Skin of body (tissue), 3 donors: ENCODE measurements at places on chromosomes 3 and 15. TPM values are rescaled to one million over a fixed set of nuclear protein-coding genes. Genes with fewer than 3 reads are reported as not detected.

Gene WWTR1
- 83.2 TPM for total RNA-seq

- no peak for DNase-seq
These were observed 51.3 kb downstream of the ETV5 start for GRCh38 chr3:186057594-186057993.

- no peak for DNase-seq
These were observed 4.5 kb upstream of the RPP25 start for GRCh38 chr15:74960995-74961588.

- DNase-seq = no peak
These were observed 63.4 kb upstream of the FAM174B start for GRCh38 chr15:92719021-92719420.

DNA sequence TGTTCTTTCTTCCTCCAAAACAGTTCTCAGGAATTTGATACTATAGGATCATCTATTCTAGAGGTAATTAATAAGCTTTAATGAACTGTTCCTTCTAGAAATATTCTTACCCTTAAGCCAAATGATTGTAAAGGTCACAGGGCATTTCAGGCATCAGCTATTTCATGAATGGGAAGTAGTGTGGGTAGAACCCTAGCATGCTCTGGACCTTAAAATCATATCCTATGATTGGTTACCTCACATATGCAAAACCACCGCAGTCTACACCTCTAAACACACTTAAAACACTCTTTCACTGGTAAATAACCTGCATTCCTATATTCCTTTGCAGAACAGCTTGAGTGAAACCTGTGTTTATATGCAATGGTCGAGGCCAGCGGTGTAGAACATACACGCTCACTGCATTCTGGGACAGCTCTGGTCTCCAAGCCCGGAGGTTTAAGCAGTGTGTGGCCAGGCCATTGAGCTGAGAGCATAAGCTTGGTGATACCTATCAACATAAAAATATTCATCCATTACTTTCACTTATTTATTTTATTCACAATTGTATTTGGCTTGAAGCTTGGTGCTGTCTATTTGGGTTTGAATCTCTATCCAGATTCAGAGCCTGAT, 87.7 kb upstream of the RASGRP1 start:
- DNase-seq = no peak

DNA sequence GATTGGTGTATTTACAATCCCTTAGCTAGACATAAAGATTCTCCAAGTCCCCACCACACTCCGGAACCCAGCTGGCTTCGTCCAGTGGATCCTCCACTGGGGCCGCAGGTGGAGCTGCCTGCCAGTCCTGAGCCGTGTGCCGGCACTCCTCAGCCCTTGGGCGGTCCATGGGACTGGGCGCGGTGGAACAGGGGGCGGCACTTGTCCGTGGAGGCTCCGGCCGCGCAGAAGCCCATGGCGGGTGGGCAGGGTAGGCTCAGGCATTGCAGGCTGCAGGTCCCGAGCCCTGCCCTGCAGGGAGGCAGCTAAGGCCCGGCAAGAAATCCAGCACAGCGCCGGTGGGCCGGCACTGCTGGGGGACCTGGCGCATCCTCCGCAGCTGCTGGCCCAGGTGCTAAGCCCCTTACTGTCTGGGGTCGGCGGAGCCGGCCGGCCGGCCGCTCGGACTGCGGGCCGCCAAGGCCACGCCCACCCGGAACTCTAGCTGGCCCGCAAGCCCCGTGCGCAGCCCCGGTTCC, 3.5 kb upstream of the RNU5B-1 start:
- DNase-seq = no peak

DNA sequence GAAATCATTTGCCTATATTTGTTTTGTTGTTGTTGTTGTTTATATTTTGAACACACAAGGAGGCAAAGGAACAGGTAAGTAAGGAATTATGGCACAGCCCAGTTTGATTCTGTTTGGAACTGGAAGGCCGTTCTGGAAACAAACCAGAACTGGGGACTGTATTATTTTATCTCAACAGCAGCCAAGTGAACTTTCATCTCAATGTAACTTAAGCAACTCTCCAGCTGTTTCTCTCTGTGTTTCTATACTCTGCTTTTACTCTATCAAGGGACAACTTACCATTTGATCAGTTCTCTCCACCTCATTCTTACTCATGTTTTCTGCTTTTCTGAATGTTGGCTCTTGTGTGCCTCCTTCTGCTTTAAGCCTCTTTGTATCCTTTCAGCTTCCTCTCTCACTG, 16.0 kb upstream of the WDR49 start:
- no peak for DNase-seq

DNA sequence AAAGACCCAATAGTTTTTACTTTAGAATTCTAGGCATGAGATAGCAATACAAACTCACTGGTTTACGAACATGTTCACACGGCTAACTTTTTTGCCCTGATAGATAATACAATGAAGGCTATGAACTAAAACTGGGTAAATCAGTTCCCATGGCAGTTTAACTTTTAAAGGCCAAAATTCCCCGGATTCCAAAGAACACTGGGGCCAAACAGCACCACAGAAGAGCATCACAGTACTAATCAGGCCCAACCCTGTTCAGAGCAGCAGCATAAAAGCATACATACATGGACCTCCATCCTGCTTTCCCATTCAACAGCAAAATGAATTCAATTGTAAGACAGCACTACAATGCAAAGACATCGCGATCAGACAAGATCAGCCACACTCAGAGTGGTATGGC, 540.3 kb upstream of the CCDC54 start:
- no peak for DNase-seq

Gene ADAMTSL3
- 16.9 TPM for total RNA-seq

DNA sequence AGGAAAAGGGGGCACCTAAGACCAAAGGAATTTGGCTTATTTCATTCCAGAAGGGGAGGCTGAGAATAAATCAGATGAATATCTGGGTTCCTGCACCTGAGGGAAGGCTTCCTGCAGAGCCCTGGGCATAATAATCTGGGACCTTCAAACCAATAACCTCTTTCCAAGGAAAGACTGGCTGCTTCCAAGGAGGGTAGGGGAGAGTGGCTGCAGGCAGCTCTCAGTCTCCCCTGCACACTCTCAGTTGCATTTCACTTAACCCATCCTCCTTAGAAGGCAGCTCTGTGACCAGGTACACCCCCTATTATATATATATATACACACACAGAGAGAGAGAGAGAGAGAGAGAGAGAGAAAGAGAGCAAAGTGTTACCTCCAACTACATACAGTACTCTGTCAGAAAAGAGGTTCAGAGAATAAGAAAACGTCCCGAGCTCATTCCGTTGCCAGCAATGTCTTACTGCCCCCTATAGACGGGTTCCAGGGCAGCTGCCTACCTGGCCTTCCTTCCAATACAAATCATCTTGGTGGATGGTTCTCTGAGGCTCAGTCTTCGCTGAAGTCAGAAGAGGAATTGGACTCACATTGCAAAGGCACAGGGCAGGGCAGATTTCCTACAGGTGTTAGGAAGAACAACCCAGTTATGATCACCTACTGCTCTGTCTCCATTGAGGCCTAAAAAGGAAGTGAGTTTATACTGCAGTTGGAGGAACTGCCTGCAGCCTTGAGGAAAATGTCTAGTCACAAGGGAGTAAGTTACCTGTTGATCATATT, 26.1 kb downstream of the CAPN3 start:
- DNase-seq = no peak

DNA sequence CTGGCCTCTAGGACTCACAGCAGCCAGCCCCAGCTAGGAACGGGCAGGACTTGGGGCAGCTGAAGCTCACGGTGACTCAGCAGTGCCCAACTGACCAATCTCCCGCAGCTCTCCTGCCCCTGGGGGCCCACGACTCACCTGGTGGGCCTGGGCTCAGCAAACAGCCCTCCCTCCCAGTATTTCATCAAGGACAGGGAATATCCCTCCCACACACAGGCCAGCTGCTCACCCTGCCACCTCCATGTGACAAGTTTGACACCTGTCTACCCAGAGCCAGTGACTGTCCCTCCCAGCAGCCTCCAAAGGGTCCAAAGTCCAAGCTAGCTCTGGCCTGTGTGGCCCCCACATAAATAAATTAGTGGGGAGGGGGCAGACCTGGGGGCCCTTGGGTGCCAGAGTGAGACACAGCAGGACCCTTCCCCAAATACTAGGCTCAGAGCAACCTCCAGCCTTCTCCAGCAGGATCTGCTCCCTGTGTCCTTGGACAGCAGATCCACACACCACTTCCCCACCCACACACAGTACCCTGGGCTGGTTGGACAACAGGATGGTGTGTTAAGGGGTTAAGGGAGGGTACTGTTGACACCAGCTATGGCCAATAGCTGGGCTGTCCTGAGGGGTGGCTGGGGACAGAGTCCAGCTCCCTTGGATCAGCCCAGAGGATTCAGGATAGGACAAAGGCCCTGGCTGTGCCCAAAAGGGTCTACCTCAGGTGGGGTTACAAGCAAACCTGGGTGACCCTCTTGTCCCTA, 4.3 kb downstream of the GNAT1 start:
- no peak for DNase-seq

GRCh38 chr3:12159227-12159601, 502 bp upstream of the TIMP4 start:
- no peak for DNase-seq

DNA sequence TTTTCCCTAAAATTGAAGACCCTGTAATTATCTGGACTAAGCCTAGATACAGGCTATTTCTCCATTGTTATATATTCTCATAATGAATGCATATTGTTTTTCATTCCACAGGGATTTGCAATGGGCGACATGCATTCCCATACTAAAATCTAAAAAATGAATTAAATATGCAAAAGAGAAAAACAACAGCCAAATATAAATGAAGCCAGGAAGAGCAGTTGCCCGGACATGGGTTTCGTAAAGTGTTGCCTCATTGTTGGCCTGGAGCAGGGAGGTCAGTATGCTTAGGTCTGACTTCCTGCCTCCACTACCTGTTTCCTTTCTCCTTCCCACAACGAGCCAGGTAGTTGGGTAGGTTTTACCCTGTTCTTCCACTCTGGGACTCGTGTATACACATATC, 27.1 kb upstream of the SLCO3A1 start:
- no peak for DNase-seq

Gene GOLGA8R
- 8.3 TPM for total RNA-seq

GRCh38 chr15:49674370-49674769, 53.5 kb downstream of the DTWD1 start:
- no peak for DNase-seq

DNA sequence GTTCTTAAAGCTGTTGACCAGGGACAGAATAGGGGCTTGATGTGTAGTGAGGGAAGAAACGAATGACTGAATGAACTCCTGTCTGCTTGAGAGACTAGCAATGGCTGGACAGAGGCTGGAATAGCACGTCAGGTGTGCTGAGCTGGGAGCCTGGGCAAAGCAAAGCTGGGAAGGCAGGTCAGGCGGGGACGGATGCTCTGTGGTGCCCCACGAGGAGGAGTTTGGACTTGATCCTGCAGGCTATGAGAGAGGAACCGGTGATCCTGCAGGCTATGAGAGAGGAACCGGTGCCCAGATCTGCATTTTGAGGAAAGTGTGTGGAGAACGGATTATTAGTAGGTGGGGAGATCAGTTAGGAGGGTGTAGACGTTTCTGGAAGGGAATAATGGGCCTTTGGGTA, 31.3 kb upstream of the PSTPIP1 start:
- no peak for DNase-seq

GRCh38 chr3:105856605-105857004, 12.2 kb downstream of the CBLB start:
- DNase-seq = no peak

DNA sequence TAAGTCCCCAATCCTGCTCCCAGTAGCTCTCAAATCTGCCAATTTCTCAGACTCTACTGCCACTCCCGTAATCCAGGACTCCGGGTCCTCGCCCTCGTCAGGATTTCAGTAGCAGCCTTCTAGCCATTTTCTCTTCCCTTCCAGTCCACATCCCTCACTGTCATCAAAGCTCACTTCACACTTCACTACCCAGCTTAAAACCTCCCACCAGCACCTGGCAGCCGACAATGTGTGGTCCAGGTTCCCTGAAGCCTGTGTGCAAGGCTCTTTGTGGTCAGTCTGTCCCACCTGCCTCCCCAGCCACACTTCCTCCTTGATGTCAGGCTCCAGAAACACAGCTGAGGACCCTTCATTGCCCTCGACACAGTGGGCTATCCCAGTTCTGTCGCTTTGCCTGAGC, 304.5 kb upstream of the ROPN1 start:
- DNase-seq = no peak

DNA sequence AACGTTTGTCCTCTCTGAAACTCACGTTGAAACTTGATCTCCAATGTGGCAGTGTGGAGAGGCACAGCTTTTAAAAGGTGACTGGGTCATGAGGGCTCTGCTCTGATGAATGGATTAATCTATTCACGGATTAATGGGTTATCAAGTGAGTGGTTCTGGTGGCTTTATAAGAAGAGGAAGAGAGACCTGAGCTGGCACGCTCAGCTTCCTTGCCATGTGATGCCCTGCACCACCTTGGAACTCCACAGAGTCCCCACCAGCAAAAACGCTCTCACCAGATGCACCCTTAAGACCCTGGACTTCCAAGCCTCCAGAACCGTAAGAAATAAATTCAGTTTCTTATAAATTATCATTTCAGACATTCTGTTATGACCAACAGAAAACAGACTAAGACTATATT, 2.6 kb downstream of the PPP1R2 start:
- no peak for DNase-seq

DNA sequence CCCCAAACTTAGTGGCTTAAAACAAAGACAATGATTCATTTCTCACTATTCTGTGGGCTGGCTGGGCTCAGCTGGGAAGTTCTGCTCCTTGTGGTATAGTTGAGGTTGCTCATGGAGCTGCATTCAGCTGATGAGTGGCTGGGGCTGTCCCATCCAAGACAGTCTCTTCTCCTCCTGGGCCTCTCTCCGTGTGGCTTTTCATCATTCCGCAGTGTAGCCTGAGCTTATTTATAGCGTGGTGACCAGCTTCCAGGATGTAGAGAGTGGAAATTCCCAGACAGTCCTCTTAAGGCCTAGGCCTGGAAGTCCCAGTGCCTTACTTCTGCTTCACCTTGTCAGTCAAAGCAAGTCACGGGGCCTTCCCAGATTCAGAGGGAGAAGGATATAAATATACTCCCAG, 136.7 kb upstream of the DAZL start:
- no peak for DNase-seq

GRCh38 chr3:101163554-101163953, 156.8 kb downstream of the IMPG2 start:
- DNase-seq = no peak

DNA sequence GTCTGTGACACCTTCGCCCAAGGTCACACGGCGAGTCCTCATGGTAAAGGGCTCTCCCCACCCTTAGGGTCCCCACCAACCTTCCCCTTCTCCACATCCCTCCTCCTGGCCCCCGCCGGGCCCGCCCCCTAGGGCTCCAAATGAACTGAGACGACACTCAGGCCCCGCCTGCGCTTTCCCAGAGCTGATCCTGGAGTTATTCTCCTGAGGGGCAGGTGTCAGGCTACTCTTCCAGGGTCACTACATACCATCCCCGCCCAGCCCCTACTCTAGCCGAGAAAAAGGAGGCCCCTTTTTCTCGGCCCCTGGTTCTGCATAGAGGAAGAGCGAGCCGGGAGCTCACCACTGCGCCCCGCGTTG, 292 bp downstream of the USP4 start:
- DNase-seq = no peak

Gene HHATL
- total RNA-seq = 3.9 TPM

DNA sequence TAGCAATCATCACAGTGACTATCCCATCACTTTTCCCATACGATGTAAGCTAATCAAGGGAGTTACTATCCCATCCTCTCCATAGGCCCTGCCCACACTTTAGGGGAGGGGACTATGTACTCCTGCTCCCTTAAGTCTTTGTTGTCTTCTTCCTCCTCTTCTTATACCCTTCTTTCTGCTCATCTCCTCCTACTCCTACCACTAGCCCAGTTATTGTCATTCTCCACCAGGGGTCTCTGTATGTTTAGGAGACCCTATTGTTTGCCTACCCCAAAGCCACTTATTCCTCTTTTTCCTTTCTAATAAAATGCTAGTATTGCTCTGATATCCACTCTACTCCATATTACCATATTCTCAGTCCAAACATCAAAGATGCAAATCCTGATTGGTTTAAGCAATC, 27.8 kb downstream of the STAC start:
- DNase-seq = no peak

Gene SOX14
- not detected for total RNA-seq

Gene SPG11
- 60.9 TPM for total RNA-seq
